Cerebellum (tissue), 4 donors: ENCODE measurements at places on chromosomes 6 and 20.

DNA sequence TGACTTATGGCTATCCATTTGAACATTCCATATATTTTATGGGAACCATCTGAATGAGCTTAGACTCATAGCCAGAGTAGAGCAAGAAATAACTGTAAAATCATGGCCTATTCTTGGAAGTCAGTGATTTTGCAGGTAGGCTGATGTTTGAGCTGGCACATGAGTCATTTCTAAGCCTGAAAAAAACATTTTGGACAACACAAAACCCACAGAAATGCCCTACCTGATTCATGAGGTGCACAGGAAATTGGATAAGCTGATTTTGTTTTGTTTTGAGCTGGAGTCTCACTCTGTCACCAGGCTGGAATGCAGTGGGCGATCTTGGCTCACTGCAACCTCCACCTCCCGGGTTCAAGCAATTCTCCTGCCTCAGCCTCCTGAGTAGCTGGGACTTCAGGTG, 443.0 kb downstream of the PKHD1 start:
- DNase-seq, result no peak

- DNase-seq, result no peak
These were observed 65.2 kb upstream of the EDN3 start for GRCh38 chr20:59235226-59235625.

DNA sequence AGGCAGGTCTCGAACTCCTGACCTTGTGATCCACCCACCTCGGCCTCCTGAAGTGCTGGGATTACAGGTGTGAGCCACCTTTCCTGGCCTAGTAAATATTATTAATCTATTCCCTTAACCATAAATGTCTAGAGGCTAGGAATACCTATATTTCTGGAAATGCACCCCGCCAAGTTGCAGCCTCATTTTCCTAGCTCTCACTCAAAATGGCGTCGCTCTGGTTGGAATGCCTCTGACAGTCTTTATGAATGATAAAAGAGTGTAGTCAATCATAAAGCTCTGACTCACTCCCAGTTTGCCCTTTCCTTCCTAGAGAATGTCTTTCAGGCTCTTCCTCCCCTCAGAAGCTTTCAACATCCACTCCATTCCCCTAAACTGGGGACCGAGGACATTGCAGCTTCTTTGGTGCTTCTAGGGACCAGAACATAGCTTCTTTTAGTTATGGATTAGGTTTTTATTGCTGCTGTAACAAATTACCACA, 14.1 kb upstream of the TRIM26 start:
- DNase-seq, result no peak

DNA sequence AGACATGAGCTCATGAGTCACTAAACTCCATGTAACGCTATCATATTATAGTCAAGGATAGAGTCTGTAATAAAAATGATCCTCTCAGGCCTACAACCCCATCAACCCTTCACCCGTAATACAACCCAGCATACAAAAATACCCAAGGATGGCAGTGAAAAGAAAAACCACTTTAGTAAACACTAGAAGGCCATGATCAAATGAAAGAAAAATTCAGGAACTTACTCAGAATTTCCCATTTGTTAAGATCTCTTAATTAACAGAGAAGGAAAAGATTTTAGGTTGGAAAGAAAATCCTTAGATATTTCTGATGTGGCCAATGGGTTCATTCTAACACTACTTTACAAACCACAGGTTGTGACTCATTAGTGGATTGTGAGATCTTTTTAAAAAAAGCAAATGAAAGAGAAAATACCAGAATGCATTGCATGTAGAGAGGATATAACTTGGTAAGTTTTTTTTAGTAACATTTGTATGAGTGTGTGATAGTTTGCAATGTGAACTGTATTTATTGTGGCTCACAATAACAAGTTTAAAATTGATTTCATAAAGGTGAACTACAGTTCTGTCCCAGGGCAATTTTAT, 8.0 kb upstream of the UBE2J1 start:
- DNase-seq, result no peak

DNA sequence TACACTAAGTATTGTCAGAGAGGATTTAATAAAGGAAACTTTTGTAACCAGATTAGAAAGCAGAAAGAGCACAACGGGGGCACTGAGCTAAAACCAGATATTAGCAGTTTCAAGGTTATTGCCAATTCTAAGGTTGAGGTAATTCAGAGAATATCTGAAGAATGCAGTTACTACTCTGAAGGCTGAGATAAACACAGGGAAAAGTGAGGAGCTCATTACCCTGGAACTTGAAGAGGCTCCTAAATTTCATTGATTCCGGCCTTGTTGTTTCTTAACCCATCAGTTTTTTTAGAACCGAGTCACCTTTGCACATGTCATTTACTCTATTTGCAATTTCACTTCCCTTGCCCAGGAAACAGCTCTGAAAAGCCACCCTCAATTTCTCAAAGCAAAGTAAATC, 72.4 kb upstream of the BTBD3 start:
- no peak for DNase-seq

DNA sequence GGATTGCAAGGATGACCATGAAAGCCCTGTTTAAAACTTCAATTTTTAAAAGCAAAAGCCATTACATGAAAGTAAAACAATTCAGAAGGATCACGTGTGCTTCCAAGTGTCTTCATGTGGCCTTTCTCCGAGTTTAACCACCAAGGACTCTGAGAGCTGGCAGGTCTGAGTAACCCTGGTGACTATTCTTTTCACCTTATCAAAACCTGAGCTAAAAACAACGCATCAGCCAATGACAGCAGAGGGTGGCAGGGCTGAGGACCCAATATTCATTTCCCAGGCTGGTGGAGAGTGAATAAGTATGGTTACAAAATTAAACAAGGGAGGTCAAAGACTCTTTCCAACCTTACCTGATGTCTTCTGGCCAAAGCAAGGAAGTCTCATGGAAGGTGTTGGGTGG, 46.7 kb downstream of the DNAAF9 start:
- no peak for DNase-seq

- no peak for DNase-seq
These were observed 505.3 kb upstream of the JAG1 start for GRCh38 chr20:11178946-11179654.

DNA sequence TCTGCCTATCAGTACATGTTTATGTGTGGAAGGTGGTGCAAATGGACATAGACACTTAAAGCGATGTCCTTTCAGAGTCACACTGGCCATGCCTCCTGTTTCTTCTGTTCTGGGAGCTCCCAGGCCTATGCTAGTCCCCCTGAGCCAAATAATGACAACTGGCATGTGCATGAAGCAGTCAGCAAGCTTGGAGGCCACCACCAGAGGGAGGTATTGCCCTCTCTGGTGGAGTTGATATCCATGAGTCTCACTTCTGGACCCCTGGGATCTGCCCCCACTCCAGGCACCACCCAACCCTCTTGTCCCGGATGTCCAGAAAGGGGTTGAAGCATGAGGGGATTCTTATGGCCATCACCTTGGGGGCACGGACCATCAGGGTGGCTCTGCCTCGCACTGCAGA, 172.2 kb downstream of the AIG1 start:
- no peak for DNase-seq

- DNase-seq, result no peak
These were observed 130.8 kb downstream of the JPH2 start for GRCh38 chr20:44056010-44056698.

DNA sequence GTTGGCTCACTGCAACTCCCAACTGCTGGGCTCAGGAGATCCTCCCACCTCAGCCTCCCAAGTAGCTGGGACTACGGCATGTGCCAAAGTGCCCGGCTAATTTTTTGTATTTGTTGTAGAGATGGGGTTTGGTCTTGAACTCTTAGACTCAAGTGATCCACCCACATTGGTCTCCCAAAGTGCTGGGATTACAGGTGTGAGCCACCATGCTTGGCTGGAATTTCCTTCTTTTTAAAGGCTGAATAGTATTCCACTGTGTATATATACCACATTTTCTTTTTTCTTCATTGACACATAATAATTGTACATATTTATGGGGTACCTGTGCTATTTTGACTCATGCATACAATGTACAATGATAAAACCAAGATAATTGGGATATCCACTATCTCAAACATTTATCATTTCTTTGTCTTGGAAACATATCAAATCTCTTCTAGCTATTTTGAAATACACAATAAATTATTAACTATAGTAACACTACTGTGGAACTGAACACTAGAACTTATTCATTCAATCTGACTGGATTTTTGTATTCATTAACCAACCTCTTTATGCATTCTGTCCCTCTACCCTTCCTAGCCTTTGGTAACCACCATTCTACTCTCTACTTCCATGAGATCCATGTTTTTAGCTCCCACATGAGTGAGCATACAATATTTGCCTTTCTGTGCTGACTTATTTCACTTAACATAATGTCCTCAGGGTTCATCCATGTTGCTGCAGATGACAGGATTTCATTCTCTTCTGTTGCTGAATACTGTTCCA, 7.8 kb downstream of the MDC1 start:
- no peak for DNase-seq

GRCh38 chr6:33903579-33903978, 99.8 kb upstream of the MLN start:
- no peak for DNase-seq

DNA sequence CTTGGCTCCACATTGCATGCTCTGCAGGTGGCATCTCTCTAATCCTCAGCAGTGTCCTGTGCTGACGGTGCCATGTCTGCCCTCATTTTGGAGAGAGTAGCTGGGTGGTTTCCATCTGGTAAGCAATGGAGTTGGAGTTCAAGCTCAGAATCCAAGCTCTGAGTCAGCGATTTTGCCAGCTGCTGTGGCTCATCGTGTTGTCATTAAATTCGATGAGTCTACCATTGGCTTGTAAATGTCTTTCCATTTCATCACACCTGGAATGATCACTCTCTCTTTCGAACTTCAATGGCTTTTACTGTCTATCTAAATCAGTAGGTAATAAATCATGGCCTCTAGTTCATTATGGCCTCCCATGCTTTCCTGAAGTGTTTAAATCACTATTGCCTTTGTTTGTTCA, 378.5 kb upstream of the TSHZ2 start:
- DNase-seq, result no peak

DNA sequence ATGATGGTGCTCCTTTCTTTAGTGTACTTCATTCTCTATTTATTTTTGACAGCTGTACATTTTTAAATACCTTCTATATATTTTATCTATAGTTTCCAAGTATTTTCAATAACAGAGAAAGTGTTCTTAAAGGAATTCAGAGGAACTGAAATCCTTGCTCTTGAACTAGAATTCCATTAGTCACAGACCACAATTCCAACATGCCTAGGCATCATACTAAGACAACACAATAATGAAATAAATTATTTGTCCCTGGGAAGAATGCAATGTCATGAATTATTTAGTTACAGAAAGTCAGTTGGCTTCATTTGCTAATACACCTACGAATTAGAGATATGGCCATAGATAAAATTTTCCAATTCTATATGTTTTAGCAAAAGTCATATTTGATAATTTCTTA, 671.2 kb downstream of the EPHA7 start:
- DNase-seq, result no peak

DNA sequence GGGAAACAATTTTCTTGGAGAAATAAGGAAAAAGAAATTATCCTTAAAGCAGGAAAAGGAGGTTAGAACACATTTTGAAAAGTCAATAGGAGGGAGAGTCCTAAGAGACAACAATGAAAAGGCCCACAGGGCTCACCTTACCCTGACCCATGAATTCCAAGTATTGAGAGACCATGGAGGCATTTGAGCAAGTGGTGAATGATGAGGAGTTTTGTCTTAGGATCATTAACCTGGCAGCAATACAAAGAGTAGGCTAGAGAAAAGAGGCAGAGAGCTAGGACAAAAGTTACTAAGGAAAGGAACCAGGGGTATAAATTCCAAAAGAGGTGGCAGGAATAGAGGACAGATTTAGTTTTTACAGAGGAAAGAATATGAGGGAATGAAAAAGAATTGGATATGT, 44.7 kb downstream of the PACRG start:
- no peak for DNase-seq

DNA sequence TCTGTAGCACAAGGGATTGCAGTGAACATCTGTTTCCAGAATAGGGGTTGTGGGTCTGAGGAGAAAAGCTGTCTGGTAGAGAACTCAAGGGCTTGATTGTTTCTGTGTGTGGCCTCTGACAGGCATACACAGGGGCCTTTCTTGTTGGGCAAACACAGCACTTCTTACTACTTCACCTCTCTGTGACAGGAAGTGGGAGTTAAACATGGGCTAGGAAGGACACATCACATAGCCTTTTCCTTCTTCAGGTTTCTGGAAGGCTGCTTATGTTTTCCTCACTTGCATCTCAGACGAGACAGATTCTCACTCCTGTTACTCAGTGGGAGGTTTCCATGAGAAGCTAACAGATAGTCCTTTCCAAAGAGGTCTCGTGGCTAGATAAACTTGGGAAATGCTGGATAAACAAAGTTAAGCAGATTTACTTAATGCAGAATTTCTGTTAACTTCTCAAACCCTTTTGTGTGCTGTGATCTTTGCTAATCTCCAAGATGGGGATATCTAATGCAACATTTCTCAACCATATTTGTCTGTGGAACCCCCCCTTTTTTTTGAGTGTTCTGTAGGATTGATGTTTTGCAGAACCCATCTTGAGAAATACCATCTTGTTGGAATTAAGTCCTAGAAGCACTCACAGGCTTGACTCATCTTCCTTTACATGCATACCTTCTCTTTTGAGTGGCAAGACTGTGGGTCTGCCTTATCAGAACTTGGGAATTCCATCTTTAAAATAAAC, 41.9 kb upstream of the RNF8 start:
- DNase-seq, result no peak

- peak; percentile 93 for DNase-seq
These were observed at the start of gene BLCAP for GRCh38 chr20:37527638-37528445. Gene BLCAP (minus strand): TSS chr20:37527876. CDS start chr20:37519174, 8,702 bp downstream.
